ENCODE measurements at places on chromosomes 2 and 18.
A peak's percentile ranks its signal among the peaks of the same experiment; 100 is the strongest.

DNA sequence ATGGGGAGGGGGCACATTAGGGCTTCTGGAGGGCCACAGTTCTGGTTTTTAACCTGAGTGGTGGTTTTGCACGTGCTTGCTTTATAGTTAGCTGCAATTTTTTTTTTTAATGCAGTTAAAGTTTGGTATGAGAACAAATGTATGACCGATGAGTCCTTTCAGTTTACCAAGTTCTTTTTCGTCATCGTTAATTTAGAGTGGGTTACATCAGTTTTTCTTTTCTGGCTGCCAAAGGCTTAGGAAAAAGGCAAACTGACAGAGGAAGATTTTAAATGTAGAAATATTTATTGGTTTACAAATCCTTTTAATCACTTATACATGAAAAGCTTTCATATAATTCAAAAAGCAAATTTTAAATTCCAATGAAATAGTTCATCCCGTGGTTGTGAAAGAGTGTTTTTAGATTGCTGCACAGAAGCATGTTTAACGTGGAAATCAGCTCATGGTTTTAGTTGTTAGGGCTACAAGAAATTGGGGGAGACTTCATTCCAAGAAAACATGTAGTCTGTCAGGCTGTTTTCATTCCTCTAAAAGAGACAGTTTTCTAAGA lies 82.9 kb downstream of the MSH2 start:
- DNase-seq, result no peak

- DNase-seq, result peak; percentile 44
Observed at GRCh38 chr2:23988371-23988770, 21.5 kb upstream of the MFSD2B start.

- no peak for DNase-seq
Observed at GRCh38 chr2:147520817-147521216, 324.0 kb upstream of the ACVR2A start.

GRCh38 chr2:112646102-112646719 lies 472 bp downstream of the SLC20A1 start:
- DNase-seq, result no peak

DNA sequence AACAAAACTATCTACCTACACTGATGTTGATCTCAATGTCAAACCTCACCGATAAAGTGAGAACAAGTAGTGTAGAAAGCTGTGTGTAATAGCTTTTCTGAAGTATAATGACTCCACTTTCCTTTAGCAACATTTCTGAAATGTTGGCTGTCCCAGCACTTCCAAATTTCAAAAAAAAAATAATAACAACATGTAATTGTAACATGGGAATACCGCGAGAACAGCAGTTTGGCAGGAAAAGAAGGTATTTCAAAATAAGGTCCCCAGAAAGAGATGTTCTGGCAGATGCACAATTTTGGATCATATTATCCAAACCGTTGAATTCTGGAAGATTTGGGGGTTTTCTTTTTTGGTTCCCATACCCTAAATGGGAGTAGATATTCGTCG lies 352.0 kb downstream of the ARHGAP15 start:
- no peak for DNase-seq

- no peak for DNase-seq
Observed at GRCh38 chr18:9488538-9488937, 13.2 kb downstream of the RALBP1 start.

DNA sequence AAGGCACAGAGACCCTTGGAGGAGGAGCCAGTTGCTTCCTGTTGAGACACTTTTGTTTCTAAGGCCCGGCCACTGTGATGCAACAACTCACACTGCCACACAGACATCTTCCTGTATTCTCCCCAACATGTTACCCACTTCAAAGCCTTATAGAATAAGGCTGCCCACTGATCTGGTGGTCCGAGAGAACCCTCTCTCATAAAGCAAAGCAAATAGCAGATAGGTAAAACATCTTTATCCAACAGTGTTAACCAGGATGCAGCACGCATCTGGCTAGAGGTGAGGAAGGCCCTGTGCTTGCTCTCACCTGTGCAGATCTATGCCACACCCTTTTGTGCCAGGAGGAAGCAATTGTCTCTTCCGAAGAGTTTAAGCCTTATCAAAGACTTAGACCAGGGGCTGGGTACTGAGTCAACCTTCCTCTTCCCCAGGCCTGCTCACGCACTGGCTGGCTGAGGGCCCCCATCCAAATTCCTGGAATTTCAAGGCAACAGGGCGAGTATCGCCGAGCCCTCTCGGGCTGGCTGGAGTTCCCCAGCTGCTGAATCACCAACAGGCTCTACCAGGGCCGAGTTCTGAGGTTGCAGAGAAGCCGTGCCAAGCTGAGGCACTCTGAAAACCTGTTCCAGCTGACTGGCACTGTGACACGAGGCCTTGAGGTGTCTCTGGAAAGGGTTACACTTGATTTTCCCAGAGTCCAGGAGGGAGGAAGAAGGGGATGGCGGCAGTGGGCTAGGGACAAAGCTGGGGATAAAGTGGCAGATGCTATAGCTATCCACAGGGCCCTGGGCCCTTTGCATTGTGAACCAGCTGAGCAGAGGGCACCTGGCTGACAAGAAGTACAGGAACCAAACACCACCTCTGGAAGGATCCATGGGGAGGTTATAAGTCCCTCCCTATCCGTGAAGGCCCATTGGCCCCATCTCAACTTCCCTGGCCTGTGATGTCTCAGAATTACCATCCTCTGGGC lies 29.3 kb downstream of the TGFA start:
- DNase-seq, result no peak

DNA sequence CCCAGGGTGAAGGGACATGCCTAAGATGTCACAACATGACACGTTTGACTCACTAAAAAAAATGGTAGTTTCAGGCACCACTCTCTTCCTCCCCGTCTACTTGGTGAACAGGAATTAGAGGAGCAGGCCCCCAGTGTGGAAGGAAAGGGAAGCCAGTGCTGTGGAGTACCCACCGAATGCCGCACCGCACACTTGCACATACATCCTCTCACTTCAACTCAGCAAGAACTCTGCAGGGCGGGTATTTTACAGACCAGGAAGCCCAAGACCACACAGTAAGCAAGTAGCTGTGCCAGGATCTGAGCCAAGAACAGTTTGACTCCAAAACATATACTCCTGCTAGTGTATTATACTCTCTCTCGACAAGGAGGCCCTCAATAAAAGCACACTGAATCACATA lies 69.8 kb downstream of the BCL2 start:
- no peak for DNase-seq

- DNase-seq, result no peak
Observed at GRCh38 chr2:41460661-41461060, 587.2 kb upstream of the PKDCC start.

DNA sequence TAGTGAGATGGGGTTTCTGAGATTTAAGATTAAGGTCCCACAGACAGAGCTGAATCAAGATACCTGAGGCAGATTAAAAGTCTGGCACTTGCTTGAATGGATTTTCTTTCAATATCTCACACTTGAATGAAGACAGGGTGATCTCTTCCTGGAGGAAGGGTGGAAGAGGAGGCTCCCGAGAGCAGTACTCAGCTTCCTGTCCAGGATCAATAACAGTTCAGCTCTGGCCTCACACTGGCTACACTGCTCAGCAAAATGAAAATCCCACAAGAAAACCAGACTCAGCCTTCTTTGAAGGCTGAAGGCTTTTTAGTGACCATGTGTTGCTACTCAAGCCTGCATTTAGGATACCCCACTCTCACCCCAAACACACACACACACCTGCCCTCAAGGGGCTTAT lies 11.1 kb downstream of the ARHGEF33 start:
- DNase-seq, result no peak

DNA sequence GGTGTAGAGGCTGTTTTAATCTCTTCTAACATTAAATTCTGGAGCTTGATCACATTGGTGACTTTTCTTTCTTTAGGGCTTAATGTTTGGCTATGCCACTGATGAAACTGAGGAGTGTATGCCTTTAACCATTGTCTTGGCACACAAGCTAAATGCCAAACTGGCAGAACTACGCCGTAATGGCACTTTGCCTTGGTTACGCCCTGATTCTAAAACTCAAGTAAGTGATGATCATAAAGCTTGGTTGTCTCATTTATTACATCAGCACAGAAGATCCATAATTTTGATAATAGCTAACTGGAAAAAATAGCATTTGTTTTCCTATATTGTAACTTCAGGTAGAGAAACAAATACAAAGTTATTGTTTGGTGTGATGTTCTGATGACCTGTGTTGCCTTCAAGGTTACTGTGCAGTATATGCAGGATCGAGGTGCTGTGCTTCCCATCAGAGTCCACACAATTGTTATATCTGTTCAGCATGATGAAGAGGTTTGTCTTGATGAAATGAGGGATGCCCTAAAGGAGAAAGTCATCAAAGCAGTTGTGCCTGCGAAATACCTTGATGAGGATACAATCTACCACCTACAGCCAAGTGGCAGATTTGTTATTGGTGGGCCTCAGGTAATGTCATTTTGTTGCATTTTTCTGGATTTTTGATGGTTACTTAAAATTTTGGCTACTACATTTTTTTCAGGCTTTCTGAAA lies 2.9 kb downstream of the MAT2A start:
- no peak for DNase-seq

DNA sequence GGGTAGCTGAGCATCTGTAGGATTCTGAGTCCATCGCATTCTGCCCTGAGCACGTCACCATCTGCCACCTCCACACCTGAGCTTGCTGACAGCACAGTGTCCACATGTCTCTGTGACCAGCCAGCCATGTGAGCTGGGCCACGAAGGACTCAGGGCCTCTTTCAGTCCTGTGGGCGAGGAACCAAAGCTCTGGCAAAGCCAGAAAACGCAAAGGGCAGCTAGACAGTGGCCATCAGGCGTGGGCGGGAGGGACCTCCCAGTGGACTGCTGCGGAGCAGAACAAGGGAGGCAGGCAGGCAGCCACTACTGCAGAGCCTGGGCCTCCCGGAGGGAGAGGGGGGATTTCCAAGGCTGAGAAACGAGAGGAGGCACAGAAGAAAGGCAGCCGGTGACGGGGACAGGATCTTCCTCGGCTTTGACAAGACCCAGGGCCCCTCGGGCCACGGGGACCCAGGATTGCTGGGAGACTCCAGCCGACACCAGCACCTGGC lies 274.6 kb upstream of the SALL3 start:
- no peak for DNase-seq

GRCh38 chr2:176443946-176444345 lies 174.7 kb downstream of the MTX2 start:
- DNase-seq, result no peak

DNA sequence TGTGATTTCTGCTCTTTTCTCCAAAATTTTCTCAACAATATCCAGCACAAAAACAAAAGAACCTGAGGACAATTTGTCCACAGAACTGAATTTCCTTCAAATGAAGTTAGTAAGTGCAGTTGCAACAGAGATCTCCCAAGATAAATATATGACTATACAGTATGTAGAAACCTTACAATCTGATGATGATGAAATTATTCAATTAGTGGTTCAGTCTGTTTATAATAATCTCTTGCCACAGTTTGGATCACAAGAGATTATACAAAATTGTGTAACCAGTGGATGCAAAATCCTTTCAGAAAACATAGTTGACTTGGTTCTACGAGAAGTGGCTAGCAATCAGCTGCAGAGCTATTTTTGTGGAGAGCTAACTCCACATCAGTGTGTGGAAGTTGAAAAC lies 68.7 kb downstream of the FSIP2 start:
- DNase-seq, result no peak

DNA sequence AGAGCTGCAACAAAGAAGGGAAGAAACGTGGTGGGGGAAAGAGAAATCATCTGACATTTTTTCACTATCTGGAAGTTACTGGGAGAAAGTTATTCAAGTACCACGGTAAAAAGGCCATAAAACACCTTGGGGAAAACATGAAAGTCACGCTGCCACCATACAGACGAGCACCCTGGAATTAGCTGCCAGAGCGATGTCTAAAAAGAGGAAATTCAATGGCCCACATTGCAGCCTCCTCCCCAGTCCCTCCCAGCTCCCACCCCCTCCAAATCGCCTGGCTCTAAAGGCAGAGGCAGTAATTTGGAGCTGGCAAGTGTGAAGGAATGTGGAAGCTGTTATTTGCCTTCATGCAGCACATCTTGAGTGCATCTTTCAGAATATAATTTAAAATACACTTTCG lies 192.0 kb downstream of the ALK start:
- no peak for DNase-seq

GRCh38 chr2:64359892-64360657 lies 93.9 kb upstream of the LGALSL start:
- no peak for DNase-seq

GRCh38 chr2:120265006-120265405 lies 12.4 kb downstream of the RALB start:
- no peak for DNase-seq

DNA sequence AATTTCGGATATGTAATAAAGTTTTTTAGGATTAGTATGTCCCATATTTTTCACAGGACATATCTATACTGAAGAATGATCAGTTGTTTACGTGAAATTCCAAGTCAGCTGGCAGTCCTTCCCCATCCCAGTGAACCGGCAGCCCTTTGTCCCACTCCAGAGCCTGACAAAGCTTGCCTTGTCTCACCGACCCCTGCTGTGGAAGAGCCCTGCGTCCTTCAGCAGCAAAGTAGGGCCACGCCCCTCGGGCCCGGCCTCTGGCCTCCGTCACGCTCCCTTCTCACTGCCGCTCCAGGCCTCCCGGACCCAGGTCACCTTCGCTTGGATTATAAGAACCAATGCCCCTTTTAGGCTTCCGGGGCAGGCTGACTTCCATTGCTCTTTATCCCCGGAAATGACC lies 89.8 kb upstream of the TGIF1 start:
- DNase-seq, result no peak

- DNase-seq, result no peak
Observed at GRCh38 chr2:205024822-205025518, 479.7 kb downstream of the PARD3B start.

- no peak for DNase-seq
Observed at GRCh38 chr2:143581134-143581533, 451.9 kb downstream of the ARHGAP15 start.

- DNase-seq, result no peak
Observed at GRCh38 chr2:186648130-186648529, 45.7 kb upstream of the FAM171B start.

DNA sequence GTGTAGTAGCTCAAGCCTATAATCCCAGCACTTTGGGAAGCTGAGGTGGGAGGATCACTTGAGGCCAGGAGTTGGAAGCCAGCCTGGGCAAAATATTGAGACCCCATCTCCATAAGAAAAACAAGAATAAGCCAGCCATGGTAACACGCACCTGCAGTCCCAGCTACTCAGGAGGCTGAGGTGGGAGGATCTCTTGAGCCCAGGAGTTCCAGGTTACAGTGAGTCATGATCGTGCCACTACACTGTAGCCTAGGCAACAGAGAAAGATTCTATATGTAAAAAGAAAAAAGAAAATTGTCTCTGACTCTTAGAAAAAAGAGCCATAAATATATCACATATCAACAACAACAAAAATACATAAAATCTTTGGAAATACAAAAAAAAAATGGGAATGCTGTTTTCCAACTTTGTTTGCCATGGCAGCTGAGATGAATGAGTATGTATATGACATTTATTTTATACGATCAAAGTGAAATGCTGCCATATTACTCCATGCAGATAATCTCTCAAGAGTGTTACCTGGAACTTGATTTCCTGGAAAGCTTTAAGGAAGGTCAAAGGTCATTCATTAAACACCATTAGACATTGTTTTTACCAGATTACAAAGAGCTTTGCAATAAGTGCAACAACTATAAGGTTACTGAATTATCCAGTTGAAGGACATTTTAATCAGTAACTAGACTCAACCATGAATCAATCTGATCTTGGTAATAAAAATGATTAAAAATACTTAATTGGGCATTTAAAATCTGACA lies 19.7 kb upstream of the DAPL1 start:
- DNase-seq, result no peak

GRCh38 chr18:11826836-11827235 lies 24.4 kb upstream of the CHMP1B start:
- DNase-seq, result no peak

- no peak for DNase-seq
Observed at GRCh38 chr2:6948677-6949351, 31.6 kb downstream of the RNF144A start.

Measured in CD4-positive, alpha-beta T cell (primary cell).